SJSA1 (cell line): ENCODE measurements at places on chromosomes 5 and 9. TPM values are rescaled to one million over a fixed set of nuclear protein-coding genes. Genes with fewer than 3 reads are reported as not detected.

OMD gene
- 0.37 and 0.81 TPM in 2 replicates for total RNA-seq

RACK1 gene
- 2,705 and 2,892 TPM in 2 replicates for total RNA-seq

CDH10 gene
- not detected in 2 replicates for total RNA-seq

IFNA2 gene
- not detected in 2 replicates for total RNA-seq

IL5 gene
- total RNA-seq: not detected in 2 replicates

ZFP37 gene
- total RNA-seq: 0.31 and 1.00 TPM in 2 replicates

IL3 gene
- not detected in 2 replicates for total RNA-seq

GPR150 gene
- 0.18 TPM in 1 of 2 replicates, not detected in the other for total RNA-seq

CRHBP gene
- total RNA-seq: 0.11 TPM in 1 of 2 replicates, not detected in the other

SLC25A46 gene
- 93.7 and 117 TPM in 2 replicates for total RNA-seq

PPP2CA gene
- 445 and 446 TPM in 2 replicates for total RNA-seq
